Mesenchymal stem cell (in vitro differentiated cells and primary cell): ENCODE measurements at places on chromosomes 16 and 17.

- no peak for DNase-seq
Observed at GRCh38 chr16:1580956-1581355, 30.9 kb downstream of the IFT140 start.

- DNase-seq, result no peak
Observed at GRCh38 chr17:56739776-56740175, 93.9 kb downstream of the C17orf67 start.

DNA sequence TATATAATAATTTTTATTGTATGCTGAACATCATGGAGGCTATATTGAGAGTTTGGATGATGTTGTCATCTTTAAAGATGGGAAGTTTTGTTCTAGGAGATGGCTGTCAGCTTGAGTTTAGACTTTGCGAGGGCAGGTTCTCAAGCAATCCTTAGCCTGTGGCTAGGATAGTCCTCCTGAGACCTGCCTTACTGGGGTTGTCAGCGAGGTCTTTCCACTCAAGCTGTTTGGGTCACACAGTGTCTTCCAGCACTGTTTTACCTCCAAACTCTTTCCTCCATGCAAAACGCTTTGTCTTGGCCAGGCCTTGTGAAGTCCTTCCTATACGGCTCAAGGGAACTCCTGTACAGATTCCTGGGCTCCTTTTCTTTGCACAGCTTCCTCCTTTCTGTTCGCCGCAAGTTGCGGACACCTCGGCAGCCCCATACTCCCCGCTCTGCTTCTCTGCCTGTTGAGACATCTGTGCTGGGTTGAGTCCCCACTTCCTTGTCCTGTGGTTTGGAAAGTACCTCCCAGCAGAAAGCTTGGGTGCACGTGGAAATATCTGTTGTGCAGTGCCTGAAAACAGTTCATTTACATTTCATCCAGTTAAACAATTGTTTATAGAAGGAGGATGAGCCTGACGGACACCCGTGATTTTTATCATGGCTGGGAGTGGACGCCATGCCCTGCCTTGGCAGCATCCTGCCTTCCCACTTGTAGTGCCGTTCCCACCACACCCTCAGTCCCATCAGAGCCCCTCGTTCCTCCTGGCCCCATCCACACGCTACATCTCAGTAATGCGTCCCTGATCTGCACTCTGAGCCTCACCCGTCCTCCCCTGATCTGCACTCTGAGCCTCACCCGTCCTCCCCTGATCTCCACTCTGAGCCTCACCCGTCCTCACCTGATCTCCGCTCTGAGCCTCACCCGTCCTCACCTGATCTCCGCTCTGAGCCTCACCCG lies 55.0 kb upstream of the CBFA2T3 start:
- no peak for DNase-seq

GRCh38 chr17:11486868-11487310 lies 111.4 kb upstream of the DNAH9 start:
- no peak for DNase-seq

DNA sequence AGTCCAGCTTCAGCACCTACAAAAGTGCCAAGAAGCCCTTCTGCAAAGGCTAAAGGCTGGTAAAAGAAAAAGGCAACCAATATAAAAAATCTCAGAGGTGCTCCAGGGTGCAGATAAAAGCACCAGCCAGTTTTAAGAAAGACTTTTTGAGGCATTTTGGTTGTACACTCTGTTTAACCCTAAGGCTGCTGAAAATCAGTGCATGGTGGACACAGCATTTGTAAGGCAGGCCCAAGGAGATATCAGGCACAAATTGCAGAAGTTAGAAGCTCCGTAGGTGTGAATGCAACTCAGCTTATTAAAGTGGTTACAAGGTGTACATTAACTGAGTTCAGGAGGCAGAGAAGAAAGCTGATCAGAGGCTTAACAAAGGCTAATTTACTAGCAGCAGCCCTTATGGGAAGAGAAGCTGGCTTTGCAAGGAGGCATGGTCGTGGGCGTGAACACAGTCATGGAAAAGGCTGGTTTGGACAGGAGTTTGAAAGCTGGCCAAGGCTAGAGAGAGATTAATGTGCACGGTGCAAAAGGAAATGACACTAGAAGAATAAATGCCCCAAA lies 21.1 kb downstream of the ACSM1 start:
- no peak for DNase-seq

DNA sequence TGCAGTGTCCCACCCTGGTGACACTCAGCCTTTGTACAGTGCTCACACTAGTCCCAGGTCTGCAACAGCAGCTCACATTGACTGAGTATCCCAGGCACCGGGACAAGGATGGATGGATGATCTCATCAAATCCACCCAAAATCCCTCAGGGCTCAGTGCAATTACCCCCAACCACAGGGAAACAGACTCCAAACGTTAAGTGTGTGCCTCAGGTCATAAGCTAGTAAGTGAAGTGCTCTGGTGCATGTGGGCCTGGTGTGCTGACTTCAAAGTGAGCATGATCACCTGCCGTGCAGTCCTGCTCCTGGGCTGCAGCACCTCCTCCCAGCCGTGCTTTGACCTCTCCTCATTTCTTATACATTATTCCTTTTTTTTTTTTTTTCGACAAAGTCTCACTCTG lies 31.2 kb upstream of the CD300E start:
- DNase-seq, result no peak

GRCh38 chr16:57688487-57688986 lies 6.1 kb upstream of the DRC7 start:
- no peak for DNase-seq

DNA sequence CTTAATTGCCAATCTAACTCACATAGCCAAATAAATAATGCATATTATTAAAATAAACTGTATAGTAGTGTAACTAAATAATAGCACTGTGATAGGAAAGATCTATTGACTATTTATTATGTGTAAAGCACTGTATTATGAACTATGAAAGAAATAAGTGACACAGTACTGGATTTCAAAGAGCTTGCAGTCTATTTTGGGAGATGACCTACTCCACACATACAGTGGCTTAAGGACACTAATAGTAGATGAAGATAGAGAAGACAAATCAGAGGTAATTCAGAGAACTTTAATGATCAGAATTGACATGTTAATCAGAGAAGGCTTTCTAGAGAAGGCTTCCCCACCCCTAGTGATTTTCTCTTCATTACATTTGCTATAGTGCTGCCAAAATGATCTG lies 14.6 kb downstream of the LASP1NB start:
- DNase-seq, result no peak

DNA sequence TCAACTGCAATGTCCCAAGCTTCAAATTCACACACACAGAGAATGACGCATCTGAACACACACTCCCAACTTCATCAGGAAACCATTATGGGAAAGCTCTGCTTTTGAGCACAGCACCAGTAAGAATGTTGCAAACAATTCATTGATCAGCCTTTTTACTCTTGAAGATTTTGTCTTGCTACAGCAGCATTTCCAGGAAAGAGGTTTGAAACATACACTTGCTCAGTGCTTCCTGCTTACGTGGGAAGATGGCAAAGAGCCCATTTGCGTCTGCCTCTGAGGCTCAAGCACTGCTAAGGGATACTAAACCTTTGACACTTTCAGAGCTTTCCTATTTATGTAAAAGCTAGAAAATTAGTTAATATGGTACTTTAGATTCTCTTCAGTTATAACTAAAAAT lies 77.2 kb upstream of the MON1B start:
- DNase-seq, result no peak

GRCh38 chr16:77219437-77219836 lies 20.2 kb downstream of the SYCE1L start:
- DNase-seq, result no peak

- no peak for DNase-seq
Observed at GRCh38 chr16:31440516-31441184, 1.9 kb downstream of the ZNF843 start.

GRCh38 chr16:4454623-4455022 lies 19.8 kb downstream of the NMRAL1 start:
- no peak for DNase-seq

DNA sequence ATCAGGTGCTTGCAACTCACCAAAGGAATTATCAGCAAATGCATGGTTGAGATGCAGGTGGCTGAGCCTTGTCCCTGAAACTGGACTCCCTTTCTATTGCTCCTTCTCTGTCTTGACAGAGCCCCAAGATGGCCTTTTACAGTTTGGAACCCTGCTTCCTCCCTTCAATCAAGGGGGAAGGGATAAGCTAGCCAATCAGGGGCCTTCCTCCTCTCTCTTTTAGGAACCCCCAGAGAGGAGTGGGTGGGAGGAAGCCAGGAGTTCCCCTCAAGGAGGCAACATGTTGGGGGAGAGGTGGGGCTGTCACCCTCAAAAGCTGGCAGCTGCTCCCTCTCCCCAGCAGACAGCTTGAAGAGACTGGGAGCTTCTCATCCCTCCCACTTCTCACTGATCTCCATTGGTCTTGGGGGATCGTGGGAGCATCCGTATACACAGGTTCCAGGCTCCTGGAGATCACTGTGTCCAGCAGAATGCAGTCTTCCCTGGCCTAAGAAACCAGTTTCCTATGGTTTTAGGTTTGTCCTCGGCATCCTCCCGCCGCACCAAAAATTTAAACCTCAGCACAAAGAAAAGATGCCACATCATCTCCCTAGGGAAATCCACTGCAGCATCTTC lies 7.2 kb downstream of the RASL10B start:
- no peak for DNase-seq

- no peak for DNase-seq
Observed at GRCh38 chr17:73586921-73587602, 57.2 kb downstream of the SDK2 start.

- no peak for DNase-seq
Observed at GRCh38 chr17:73248532-73248931, 13.1 kb downstream of the CPSF4L start.

DNA sequence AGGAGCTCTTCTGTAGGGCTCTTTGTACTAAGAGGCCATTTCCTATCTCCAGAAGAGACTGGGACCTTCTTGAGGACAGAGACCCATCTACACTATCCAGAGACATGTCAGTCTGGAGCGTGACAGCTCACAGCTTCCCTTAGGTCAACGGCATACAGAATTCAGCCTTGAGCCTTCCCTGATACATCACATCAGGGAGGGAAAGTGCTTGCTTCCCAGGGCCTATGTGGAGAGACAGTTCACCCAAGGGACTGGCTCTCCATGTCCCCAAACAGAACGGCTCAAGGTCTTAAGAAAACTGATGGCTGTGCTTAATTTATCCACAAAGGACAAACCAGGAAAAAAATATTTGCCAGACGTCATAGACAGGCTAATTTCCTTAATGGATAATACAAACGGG lies 7.7 kb downstream of the CENPV start:
- no peak for DNase-seq

- no peak for DNase-seq
Observed at GRCh38 chr16:66493490-66494401, 56.2 kb downstream of the TK2 start.

GRCh38 chr17:58352596-58353388 lies 791 bp upstream of the SUPT4H1 start:
- DNase-seq, result peak; percentile 80

DNA sequence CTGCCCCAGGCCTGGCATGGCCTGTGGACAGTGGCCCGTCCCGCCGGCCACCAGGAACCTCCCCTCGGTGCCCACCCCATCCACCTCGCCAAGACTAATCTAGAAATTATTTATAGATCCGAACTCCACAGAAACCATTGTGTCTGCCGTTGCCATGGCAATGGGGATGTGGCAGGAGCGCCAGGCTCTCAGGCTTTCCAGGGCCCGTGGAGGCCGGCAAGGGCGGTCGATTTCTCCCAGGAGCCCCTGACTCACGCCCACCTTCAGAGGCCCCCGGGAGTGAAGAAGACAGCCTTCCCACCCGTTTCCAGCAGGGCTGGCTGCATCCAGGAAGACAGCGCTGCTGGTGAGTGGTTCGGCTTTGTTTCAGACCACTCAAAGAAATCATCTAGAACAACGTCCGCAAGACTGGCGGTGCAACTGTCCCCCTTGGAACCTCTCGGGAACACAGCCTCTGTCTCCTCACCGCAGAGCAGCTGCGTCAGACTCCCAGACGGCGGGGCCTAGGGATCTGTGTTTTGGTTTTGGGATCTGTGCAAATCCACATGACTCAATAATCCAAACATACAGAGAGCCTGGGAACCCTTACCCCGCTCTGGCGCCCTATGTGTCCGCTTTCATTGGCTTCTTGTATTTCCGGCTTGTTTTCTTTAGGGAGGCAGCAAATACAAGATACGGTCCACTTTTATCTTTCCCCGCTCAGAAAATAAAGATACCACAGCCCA lies 48.5 kb upstream of the ZCCHC14 start:
- peak; percentile 50 for DNase-seq

DNA sequence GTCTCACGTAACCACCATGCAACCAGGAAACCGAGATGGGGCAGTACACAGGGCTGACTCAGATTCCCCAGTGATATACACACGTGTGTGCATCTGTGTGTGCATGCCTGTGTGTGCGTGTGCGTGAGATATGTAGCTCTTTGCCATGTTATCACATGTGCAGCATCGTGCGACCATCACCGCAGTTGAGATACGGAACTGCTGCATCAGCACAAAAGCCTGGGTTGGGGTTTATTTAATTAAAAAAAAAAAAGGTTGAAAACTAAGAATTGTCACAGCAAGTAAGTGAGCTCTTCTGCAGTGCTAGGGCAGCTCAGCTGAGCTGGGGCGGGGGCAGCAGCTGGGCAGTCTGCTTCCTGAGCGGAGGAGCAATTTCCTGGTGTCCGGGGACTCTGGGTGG lies 152.5 kb downstream of the RBFOX3 start:
- no peak for DNase-seq

DNA sequence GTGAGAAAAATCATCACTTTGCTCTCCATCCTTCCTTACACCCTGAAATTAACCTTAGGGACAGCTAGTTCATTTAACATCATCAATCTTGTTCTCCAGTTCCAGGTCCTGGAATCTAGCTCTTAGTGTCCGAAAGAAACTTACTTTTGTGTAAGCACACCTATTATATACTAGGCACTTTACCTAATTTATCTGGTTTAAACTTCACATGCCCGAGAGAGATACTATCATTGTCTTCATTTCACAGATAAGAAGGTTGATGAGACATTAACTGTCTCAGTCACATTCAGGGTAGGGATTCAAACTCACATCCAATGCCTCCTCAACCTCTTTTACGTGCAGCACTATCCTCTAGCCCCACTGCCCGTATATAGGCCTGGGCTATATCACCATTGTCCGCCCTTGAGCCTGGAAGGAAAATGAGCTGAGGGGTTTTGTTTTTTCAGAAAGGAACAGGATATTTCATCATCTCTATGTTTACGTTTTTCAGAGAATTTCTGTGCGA lies 501 bp upstream of the AP2B1 start:
- no peak for DNase-seq

- no peak for DNase-seq
Observed at GRCh38 chr16:25494292-25494691, 197.5 kb upstream of the HS3ST4 start.

DNA sequence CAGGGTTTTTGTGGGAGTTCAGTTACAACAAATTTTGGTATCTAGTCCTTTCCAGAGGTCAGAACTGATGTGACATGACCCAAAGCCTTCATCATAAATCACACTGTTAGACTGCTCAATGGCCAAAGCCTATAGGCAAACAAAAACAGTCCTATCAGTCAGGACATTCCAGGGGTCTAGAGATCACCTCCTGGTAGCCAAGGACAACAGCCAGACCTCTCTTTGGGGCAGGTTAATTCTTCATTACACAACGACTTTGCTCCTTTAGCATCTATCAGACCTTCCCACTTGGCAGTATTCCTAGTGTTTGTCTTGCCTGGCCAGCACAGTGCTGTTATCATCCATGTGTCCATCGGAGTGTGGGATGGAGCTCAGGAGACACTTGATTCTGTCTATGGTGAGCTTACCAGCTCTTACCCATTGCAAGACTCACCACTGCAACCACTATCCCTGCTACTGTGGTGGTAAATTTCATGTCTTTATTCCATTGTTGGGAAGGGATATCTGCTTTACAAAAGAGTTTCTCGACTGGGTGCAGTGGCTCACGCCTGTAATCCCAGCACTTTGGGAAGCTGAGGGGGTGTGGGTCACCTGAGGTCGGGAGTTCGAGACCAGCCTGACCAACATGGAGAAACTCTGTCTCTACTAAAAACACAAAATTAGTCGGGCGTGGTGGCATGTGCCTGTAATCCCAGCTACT lies 95.5 kb upstream of the DHX40 start:
- no peak for DNase-seq
